ENCODE measurements at places on chromosomes 12 and 14.

- DNase-seq, result no peak
Measured at GRCh38 chr12:104600790-104601739, 144.3 kb downstream of the CHST11 start.

- DNase-seq, result no peak
Measured at GRCh38 chr14:104388011-104388521, 191.5 kb upstream of the C14orf180 start.

DNA sequence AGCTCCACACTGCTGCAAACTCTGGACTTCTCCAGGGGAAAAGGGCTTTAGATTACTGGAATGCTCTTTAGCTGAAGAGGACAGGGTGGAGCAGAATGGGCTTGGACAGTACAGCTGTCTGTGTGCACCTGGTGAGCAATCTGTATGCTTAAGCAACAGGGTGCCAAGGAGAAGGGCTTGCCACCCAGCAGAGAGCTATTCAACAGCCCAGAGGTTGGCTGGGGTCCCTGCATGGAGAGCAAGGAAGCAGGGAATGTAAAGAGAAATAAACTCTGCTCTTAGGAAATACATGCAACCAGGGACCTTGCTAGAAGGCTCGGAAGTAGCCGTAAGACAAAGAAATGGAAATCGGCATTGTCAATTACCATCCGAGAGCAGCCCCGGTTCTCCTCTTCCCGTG, 53.0 kb upstream of the CORO1C start:
- no peak for DNase-seq

GRCh38 chr12:19941096-19941495, 427.2 kb upstream of the PDE3A start:
- no peak for DNase-seq

GRCh38 chr14:31038521-31039166, 12.5 kb upstream of the STRN3 start:
- no peak for DNase-seq

DNA sequence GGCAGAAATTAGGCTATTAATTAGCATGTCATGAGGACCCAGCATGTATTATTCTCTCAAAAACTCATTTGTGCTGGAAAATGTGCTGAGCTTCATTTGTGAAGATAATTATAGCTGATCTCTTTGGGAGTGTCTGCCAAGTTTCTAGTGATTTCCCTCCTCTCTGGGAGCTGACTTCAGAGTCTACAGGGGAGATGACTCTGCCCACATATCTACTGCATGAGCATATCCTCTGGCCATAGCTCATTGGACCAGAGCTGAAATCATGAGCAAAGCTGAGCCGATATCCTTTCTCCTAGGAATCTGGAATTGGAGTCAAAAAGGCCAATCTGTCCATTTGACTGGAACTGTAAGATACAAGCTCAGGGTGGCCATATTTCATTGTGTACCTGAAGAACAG, 5.9 kb downstream of the CCDC198 start:
- no peak for DNase-seq

GRCh38 chr12:75548879-75549278, 37.5 kb upstream of the KRR1 start:
- DNase-seq, result no peak

DNA sequence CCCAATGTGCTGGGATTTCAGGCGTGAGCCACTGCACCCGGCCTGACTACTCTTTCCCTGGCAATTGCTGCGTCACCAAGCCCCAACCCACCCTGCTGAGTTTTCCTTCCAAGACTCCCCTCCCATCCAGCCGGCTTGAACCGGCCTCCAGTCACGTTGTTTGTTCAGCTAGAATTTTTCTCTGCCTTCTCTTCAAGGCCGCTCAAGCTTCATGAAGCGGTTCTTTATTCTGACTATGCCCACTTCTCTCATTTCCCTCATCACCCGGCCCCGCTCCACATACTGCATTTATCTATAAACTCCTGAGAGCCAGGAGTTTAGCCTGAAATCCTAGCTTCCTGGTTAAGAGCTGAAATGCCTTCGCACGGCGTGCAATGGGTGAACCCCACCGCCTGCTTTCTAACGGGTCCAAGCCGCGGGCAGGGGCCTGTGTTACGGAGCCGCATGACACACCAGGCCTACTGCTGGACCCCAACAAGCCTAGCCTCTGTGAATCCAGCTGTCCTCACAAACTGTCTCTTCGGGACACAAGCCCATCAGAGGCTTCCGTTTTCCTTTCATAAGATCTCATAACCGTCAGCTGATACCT, 999 bp upstream of the DCAF4 start:
- no peak for DNase-seq

- peak; percentile 81 for DNase-seq
Measured at GRCh38 chr14:69101331-69101826, 51.5 kb downstream of the DCAF5 start.

All from NCI-H460 (cell line).